ENCODE measurements at places on chromosomes 5 and 9. TPM values are rescaled to one million over a fixed set of nuclear protein-coding genes. Genes with fewer than 3 reads are reported as not detected.

The SLC6A18 gene
- polyA plus RNA-seq: not detected

The S1PR3 gene
- polyA plus RNA-seq: 24.3 TPM

- DNase-seq: no peak
Measured at GRCh38 chr5:53008751-53009150, 19.6 kb downstream of the ITGA2 start.

DNA sequence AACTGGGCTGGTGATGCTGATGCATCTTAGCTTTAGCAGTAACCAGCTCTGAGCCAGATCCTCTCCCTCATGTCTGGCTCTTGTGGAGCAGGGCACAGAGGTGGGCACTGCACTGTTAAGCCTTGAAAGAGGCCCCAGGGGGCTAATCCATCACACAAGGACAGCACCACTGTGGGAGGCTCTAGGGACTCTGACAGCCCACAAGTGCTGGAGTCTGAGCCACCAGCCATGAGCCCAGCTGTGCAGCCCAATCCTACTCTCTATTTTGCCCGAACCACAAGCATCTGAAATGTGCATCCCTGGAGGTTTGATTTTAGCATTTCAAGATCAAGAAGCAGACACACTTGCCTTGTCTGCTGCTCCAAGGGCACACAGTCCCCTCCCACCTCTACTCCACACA, 407.1 kb upstream of the TRPC7 start:
- DNase-seq: no peak

DNA sequence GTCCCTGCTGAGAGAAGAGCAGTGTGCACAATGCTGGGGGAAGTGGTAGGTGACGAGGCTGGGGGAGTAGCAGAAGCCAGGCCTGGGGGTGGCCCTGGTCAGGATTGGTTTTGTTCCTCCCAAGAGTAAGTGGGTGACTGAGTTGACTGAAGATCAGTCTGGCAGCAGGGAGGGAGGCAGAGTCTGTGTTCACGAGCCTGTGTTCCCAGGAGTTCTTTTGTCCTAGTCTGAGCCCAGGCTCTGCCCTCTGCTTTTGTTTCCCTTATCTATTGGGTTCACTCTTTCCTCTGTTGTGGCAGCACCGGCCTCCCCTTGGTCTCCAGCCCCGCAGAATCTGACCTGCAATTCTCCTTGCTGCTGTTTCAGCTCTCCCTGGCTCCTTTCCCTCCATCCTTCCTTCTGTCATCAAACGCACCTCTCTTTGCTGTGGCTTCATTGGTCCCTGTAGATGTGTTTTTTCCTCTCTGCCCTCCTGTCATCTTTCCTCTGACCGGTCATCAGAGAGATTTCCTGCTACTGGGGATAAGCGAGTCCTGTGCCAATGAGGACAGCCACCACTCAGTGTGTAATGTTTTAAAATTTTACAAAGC, 607.4 kb downstream of the KIF4B start:
- DNase-seq: no peak

DNA sequence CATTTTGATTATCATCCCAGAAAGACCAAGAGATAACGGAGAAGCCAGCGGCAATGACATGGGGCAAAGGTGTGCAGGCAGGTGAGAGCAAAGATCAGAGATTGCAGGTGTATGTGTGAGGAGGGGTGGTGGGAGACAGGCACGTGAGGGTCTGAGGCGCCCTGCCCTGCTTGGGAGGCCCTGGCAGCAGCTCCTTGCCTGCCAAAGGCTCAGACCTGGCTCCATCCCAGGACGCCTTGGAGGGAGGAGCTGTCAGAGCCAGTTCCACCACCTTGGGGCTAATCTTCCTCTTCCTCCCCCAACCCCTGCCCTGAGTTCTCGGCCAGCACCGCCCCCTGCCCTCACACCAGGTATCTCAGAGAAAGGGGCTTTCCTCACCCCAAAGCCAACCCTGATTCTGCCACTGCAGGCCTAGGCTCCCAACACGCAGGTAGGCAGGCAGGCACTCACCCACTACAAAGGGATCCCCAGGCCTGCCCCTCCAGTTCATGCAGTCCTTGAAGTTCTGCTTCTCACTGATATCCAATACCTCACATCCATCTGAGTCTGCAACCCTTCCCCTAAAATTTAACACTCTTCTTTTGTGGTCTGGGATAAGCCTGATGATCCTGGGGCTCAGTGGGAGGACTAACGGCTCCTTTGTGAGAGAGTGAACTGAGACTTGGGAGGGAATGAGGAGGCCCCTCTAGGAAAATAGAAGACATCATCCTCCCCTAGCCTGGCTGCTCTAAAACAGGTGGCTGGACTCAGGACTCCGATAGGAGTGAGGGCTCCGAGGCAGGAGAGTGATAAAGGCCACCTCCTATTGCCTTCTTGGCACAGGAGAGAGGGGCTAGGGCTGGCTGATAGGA, 1.8 kb downstream of the AQP3 start:
- no peak for DNase-seq

DNA sequence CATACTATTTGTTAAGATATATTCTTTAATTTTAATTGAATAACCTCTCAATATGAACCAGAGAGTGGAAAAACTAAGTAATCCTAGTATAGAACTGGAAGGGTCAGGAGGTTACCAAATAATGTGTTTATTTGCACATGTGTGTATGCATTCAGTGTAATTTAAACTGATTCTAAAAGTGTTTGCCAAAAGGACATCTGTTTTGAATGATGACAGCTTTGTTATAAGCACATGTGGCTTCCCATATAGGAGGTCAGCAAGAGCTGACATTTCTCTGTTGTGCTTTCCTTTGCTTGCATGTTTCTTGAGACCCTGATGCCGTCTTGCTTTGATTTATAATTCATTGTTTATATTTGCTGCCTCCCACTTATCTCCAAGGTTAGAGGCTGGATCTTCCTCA, 383.4 kb downstream of the BRINP1 start:
- peak; percentile 51 for DNase-seq

DNA sequence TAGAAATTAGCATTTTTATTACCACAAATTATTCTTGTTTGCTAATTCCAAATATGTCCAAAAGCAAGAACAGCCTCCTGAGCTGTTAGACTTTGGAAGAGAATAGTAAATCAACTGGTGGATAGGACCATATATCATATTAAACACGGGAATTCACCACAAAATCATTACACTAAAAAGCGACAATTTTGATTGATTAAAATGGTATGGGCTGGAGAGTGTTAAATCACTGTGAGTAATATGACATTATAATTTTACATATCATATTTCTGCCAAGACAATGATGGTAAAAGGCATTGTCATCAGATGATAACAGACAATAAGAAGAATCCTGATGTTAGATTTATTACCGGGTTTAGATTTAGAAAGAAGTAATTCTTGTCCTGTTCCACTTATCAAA, 107.2 kb upstream of the ARRDC3 start:
- no peak for DNase-seq
